Fibroblast of skin of back (primary cell): ENCODE measurements at places on chromosomes 4 and X.

GRCh38 chr4:26938516-26938915 lies 77.9 kb downstream of the STIM2 start:
- no peak for DNase-seq

DNA sequence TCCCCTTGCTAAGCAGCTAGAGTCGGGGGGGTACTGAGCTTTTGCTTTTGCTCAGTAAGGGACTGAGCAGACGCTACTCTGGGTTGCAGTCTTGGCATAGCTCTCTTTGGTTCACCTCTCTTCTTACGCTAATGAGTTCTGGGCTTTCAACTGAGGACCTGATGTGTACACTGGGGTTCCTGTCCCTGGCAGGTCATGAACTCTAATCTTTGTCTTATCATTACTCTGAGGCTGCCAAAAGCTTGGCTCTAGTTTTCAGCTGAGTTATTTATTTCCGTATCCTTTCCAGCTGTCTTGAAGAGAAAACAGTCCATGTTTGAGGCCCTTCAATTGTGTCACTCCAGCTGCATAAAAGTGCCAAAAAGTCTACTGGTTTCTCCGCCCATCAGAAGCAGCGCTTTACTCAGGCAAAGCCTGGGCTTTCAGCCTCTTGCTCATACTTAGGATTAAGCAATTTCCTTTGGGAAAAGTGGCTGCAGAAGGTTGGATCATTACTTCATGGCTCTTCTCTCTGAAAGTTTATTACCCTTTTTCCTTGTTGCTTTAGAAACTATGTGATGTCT lies 121.0 kb upstream of the STOX2 start:
- peak; percentile 8 for DNase-seq

DNA sequence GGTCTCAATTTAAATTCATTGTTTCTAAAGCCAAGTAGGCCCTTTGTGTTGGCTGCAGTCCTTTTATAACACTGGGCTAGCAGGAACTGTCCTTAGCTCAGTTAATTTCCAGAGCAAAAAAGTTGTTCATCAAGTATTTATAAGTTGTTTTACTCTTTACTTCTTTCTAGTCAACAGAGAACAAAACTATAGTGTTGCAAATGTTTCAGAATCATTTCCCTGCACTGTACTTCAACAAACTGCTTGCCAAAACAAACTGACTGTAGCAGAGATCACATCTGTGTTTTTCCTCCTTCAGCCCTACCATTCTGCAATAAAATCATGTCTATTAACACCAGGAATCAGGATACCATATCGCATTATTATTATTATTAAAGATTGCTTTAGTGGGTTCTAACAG lies 168.5 kb upstream of the SH3RF1 start:
- no peak for DNase-seq

DNA sequence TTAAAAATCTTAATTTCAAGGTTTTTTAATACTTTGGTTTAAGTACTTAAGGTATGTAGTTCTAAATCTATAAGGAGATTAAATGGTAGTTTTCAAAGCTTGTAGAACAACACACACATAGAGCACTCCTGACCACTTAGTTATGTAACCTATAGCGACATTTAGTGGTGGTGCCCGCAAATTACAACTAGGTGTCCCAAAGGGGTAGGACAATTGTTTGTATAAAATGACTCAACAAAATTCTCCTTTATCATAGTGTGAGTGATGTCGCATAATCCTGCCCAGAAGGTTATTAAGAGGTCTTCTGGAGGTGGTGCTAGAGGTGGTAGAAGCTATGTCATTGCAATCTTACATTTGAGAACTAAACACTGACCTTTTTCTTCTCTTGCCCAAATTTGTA lies 373.0 kb upstream of the RASGEF1B start:
- DNase-seq: peak; percentile 77

- peak; percentile 75 for DNase-seq
Measured at GRCh38 chr4:141652161-141652778, 15.9 kb downstream of the IL15 start.

DNA sequence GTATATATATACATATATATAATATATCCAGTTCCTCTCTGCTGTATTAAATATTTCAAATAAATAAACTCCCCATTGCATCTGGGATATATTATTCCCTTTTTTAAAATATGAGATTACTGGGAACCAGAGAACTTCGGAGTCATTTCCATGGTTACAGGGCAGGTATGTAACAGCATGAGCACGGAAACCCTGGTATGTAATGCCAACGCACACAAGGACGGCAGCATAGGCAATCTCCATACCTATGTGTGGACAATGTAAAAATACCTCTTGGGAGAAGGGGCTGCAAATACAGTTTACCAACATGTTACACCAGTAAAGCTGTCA lies 62.8 kb downstream of the NUDT10 start:
- no peak for DNase-seq

GRCh38 chr4:107740381-107740780 lies 20.3 kb upstream of the PAPSS1 start:
- DNase-seq: peak; percentile 45

- no peak for DNase-seq
Measured at GRCh38 chrX:33171041-33171440, 40.3 kb downstream of the DMD start.

- no peak for DNase-seq
Measured at GRCh38 chrX:67546496-67547423, 2.9 kb downstream of the AR start.

DNA sequence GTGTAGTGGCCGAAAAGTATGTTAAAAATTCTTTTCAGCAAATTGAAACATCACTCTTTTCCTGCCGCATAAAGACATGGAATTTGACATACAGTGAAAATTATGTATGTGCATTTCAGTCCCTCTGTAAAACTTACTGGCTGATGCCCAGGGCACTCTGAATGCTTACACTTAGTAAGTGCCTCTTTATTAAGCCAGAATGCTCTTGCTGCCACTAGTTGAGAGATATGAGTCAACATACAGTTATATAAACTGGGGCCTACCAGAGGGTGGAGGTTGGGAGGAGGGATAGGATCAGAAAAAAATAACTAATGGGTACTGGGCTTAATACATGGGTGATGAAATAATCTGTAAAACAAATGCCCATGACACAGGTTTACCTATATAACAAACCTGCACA lies 38.1 kb upstream of the TRPC5 start:
- no peak for DNase-seq
